ENCODE measurements at places on chromosomes 2 and 18. TPM values are rescaled to one million over a fixed set of nuclear protein-coding genes. Genes with fewer than 3 reads are reported as not detected.

GPR75 gene
- 2.9 TPM for total RNA-seq

FBXO41 gene
- 33.6 TPM for total RNA-seq

FOXI3 gene
- not detected for total RNA-seq

SULT1C2 gene
- not detected for total RNA-seq

DSG1 gene
- not detected for total RNA-seq

ALPP gene
- not detected for total RNA-seq

DYNAP gene
- total RNA-seq = not detected

DSEL gene
- 0.47 TPM for total RNA-seq

ABCG8 gene
- total RNA-seq = not detected

UGT1A7 gene
- not detected for total RNA-seq

ATRAID gene
- 74.9 TPM for total RNA-seq

POTEC gene
- total RNA-seq = not detected

MFSD2B gene
- total RNA-seq = not detected

PROKR1 gene
- total RNA-seq = not detected

MBD1 gene
- 108 TPM for total RNA-seq

STK39 gene
- 27.3 TPM for total RNA-seq

SCN7A gene
- total RNA-seq = not detected

TFPI gene
- 0.11 TPM for total RNA-seq

KIAA2012 gene
- not detected for total RNA-seq

SLC5A7 gene
- not detected for total RNA-seq

RPL37A gene
- total RNA-seq = 2,315 TPM

TBR1 gene
- not detected for total RNA-seq

RTTN gene
- 32.5 TPM for total RNA-seq

RNF181 gene
- 96.4 TPM for total RNA-seq

AQP12A gene
- not detected for total RNA-seq

MORN2 gene
- total RNA-seq = 2.2 TPM

MATN3 gene
- not detected for total RNA-seq

NTSR2 gene
- total RNA-seq = not detected
